Sciatic nerve (tissue), 2 donors: ENCODE measurements at places on chromosomes 2 and 18. TPM values are rescaled to one million over a fixed set of nuclear protein-coding genes. Genes with fewer than 3 reads are reported as not detected.

- no peak for DNase-seq
These were observed 1.0 kb upstream of the B3GNT7 start for GRCh38 chr2:231394211-231395141.

- no peak for DNase-seq
These were observed 313.9 kb downstream of the CELF4 start for GRCh38 chr18:37251679-37252078.

DNA sequence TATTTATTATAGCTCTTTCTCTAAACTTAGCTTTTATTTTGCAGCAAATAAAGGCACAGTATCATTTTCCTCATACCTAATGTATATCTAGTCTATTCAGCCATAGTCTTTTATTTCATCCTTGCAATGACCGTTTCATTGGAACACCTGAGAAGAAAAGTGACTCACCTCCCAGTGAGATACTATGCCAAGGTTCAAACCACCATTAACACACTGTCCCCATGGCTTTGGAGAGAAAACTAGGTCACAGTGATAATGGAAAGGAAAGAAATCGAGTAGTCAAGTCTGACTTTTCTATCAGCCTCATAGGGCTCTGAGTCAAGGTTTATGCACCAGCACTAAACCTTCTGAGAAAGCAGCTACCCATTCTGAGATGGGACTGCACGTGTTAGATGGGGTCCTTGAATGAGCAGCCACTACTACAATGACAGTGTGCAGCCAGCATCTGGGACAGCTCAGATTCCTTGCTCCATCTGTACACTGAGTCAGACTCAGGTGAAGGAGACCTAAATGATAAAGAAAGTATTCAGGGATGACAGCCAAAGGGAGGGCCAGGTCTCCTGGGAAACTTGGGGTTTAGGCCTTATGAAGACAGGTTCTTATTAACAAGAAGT is 971.1 kb upstream of the ACVR2A start:
- no peak for DNase-seq

CDCA7 gene
- 1.0 TPM for total RNA-seq
